ENCODE measurements at places on chromosomes 2 and 18. TPM values are rescaled to one million over a fixed set of nuclear protein-coding genes. Genes with fewer than 3 reads are reported as not detected.

Gene ZSWIM2
- total RNA-seq = not detected

Gene ABCG5
- not detected for total RNA-seq

Gene CROCC2
- total RNA-seq = under 0.01 TPM

Gene GKN1
- total RNA-seq = 0.29 TPM

Gene SLC19A3
- 0.36 TPM for total RNA-seq

Gene GPR75
- 1.8 TPM for total RNA-seq

Gene TGFA
- total RNA-seq = not detected

Gene LRATD1
- 10.0 TPM for total RNA-seq

Gene LYPD6B
- 2.9 TPM for total RNA-seq

Gene EGR4
- total RNA-seq = not detected

Gene TUBA4B
- not detected for total RNA-seq

Gene ANTXR1
- 123 TPM for total RNA-seq

Gene RFX8
- 7.6 TPM for total RNA-seq
